ENCODE measurements at places on chromosomes 2 and 18. TPM values are rescaled to one million over a fixed set of nuclear protein-coding genes. Genes with fewer than 3 reads are reported as not detected.

The CCDC142 gene
- 8.5 TPM for total RNA-seq

The FAM237A gene
- total RNA-seq = not detected

The TMEM200C gene
- 1.3 TPM for total RNA-seq

The MC5R gene
- not detected for total RNA-seq

The CPO gene
- not detected for total RNA-seq

The SCYGR8 gene
- total RNA-seq = not detected

The RTP5 gene
- total RNA-seq = not detected

The EIF2B4 gene
- 40.3 TPM for total RNA-seq

The BCL2L11 gene
- total RNA-seq = 2.4 TPM

The CCDC141 gene
- total RNA-seq = not detected

All from Daoy (cell line).